ENCODE measurements at places on chromosomes 2 and 18.

- no peak for DNase-seq
Measured at GRCh38 chr2:235836491-235836911, 331.7 kb downstream of the GBX2 start.

DNA sequence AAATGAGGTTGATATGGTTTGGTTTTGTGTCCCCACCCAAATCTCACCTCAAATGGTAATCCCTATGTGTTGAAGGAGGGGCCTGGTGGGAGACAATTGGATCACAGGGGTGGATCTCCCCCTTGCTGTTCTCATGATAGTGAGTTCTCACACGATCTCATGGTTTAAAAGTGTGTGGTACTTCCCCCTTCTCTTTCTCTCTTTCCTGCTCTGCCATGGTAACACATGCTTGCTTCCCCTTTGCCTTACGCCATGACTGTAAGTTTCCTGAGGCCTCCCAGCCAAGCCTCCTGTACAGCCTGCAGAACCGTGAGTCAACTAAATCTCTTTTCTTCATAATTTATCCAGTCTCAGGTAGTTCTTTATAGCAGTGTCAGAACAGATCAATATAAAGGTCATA lies 24.7 kb upstream of the FAM124B start:
- no peak for DNase-seq

- DNase-seq, result no peak
Measured at GRCh38 chr18:59763541-59764136, 66.4 kb upstream of the CCBE1 start.

- no peak for DNase-seq
Measured at GRCh38 chr2:62415019-62415431, 91.0 kb downstream of the TMEM17 start.

DNA sequence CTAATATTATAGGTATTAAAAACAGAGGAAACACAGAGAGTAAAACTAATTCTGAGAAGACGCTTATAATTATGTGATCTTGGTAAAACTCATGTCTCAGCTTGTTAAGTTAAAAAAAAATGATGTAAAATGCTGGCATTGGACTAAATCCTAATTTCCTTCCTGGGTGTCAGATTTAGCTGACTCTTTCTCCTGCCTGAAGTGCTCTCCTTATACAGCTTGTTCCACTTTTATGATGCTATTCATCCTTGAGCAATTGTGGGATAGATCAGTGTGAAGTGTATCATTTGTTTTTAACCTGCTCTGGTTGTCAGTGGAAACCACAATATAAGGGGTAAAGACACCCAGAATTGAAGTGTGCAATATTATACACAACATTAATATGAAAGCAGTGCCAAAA lies 84.9 kb downstream of the EFEMP1 start:
- no peak for DNase-seq

- no peak for DNase-seq
Measured at GRCh38 chr18:36499938-36500337, 202.4 kb downstream of the FHOD3 start.

- no peak for DNase-seq
Measured at GRCh38 chr2:16716024-16716423, 50.4 kb upstream of the CYRIA start.
